ENCODE measurements at places on chromosomes 2 and 18. TPM values are rescaled to one million over a fixed set of nuclear protein-coding genes. Genes with fewer than 3 reads are reported as not detected.

The RALBP1 gene
- polyA plus RNA-seq: 31.5 TPM

The TBR1 gene
- not detected for polyA plus RNA-seq

The FBXO36 gene
- polyA plus RNA-seq: 1.2 TPM

DNA sequence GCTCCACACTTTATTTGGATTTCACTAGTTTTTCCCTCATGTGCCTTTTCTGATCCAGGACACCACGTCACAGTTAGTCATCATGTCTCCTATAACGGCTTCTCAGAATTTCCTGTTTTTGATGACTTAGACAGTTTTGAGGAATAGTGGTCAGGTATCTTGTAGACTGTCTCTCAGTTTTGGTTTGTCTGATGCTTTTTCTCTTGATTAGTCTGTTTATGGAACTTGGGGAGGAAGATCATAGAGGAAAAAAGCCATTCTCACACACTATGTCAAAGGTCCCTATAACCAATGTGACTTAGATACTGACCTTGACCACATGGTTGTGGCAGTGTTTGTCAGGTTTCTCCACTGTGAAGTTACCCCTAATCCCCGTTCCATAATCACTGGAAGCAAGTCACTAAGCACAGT, 89.0 kb downstream of the RAPH1 start:
- no peak overlapping the region for H3K4me3 ChIP-seq
- H3K4me1 ChIP-seq: no peaks in the 10 kb centered on the region
- H3K27me3 ChIP-seq: no peaks in the 10 kb centered on the region

- no peaks in the 10 kb centered on the region for H3K4me1 ChIP-seq
- H3K27ac ChIP-seq: no peak overlapping the region
- DNase-seq: no peak
- no peaks in the 10 kb centered on the region for H3K36me3 ChIP-seq
These were observed 9.3 kb upstream of the CCBE1 start for GRCh38 chr18:59706499-59706898.

- H3K36me3 ChIP-seq: peaks cover 3% of the 10 kb centered on the region
- no peak overlapping the region for H3K27ac ChIP-seq
- DNase-seq: no peak
- peaks cover 6% of the 10 kb centered on the region for H3K4me1 ChIP-seq
These were observed 22.5 kb downstream of the MAP3K2 start for GRCh38 chr2:127365211-127365643.
